Esophagus mucosa (tissue), 1 donor: ENCODE measurements at places on chromosomes 13 and 19. TPM values are rescaled to one million over a fixed set of nuclear protein-coding genes. Genes with fewer than 3 reads are reported as not detected.

- ATAC-seq: peak; percentile 27
Observed at GRCh38 chr13:27617881-27618321, 2.4 kb downstream of the LNX2 start.

DNA sequence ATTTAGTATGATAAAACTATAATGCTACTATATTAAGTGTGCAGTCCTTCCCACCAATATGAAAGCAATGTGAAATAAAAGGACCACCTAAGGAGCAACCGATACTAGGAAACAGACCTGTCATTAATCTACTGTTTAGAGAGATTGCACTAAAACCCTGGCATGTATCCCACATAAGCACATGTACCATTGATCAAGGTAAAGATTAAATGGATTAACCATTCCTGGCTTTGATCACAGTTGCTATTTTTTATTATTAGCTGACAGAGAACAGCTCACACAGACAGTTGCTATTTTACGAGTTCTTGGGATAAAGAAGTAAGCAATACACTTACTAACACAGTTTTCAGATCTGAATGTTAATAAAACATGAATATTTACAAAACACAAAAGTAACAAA, 57.7 kb upstream of the ZDHHC20 start:
- no peak for ATAC-seq

DNA sequence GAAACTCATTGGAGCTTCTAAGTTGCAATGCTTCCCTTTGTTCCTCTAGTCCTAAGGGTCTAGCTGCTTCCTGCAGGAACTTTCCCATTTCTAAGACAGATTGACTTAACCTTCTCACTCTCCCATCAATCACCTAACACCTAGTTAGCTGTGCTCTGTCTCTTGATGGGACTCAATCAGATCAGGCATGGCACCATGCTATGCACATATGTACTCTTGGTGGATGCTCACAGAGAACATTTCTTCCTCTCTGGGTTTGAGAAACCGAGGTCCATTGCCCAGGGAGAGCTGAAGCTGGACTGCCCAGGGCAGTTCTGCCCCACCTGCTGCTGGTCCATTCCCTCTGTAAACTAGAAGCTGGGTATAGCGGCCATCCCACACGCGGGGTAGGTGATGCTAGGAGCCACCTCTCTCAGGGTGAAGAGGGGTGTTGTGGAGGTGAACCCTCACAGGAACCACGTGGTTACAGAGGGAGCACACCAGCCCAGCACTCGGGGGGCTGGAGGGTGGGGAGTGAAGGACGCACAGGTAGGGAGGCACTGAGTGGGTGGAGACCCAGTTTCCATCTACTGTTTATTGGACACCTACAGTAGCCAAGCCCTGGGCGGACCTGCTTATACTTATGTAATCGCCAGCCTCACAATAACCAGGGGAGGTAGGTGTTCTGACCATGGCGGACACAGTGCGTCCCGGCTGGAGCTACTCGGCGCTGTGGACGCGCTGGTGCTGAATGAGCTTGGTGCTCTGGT, 3.1 kb upstream of the UBE2M start:
- ATAC-seq: no peak

Gene SPHK2
- 7.7 TPM for total RNA-seq

Gene WDR62
- total RNA-seq: 2.4 TPM

Gene JUNB
- 267 TPM for total RNA-seq
